ENCODE measurements at places on chromosomes 2 and 18.

DNA sequence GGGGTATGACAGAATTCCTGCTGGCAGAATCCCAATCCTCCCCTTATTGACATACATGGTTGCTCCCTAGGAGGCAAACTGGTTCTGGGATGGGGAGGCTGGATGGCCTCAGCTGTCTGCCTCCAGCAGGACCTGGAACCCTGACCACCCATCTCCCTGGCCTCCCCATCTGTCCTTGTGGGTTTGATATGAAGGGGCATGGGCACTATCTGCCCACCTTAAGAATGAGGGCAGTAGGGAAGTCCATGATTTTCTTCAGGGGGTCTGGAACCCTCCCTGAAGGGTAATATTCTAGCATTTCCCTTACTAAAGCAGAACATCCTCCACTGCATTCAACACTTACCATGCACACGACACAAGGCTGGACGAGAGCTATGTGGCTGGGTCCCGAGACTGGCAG, 113.6 kb downstream of the VAPA start:
- no peak for DNase-seq

- no peak for DNase-seq
Measured at GRCh38 chr2:42754021-42754775, 9.7 kb downstream of the OXER1 start.

DNA sequence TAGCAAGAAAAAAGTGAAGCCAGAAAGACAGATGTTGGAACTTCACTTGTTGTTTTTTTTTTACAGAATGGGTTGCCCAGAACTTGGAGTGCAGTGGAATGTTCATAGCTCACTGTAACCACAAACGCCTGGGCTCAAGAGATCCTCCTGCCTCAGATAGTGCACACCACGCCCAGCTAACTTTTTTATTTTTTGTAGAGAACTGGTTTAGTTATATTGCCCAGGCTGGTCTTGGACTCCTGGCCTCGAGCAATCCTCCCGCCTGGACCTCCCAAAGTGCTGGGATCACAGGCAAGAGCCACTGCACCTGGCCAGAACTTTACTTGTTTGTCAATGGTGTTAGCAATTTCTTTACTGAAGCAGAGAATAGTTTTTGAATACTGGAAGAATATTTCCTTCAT, 11.9 kb upstream of the ASPRV1 start:
- no peak for DNase-seq

GRCh38 chr2:168811696-168812095, 9.3 kb downstream of the NOSTRIN start:
- DNase-seq = no peak

GRCh38 chr2:176088048-176088936, 4.2 kb upstream of the HOXD13 start:
- DNase-seq = peak; percentile 53

GRCh38 chr2:225013425-225014365, 28.6 kb downstream of the DOCK10 start:
- DNase-seq = no peak

DNA sequence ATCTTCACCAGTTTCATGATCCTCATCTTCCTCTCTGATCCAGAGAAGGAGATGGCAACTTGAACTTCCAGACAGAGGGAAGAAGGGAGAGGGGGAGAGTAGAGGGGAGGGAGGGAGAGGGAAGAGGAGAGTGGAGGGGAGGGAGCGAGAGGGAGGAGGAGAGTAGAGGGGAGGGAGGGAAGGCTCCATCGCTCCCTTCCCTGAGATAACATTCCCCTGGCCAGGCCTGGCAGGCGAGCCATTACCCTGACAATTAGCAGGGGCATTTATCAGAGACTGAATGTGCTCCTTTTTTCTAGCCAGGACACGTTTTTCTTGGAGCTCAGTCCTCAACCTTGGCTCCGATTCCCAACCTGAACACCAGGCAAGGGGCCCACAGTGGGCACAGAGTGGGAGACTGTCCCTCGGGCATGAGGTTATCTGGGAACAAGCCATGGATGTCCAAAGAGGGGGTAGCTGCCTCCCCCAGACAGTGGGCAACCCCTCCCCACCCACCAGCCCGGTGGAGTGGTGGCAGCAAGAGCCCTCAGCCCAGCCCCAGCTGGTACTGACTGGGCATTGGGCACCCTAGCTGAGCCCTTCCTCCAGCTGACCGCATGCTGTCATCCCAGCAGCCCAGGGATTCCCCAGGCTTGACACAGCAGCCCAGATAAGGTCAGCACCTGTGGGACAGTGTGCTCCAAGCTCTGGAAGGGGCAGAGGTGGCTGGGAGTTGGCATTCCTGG, 81.8 kb downstream of the TNS1 start:
- DNase-seq = no peak

- no peak for DNase-seq
Measured at GRCh38 chr2:181776336-181776735, 96.0 kb upstream of the NEUROD1 start.

DNA sequence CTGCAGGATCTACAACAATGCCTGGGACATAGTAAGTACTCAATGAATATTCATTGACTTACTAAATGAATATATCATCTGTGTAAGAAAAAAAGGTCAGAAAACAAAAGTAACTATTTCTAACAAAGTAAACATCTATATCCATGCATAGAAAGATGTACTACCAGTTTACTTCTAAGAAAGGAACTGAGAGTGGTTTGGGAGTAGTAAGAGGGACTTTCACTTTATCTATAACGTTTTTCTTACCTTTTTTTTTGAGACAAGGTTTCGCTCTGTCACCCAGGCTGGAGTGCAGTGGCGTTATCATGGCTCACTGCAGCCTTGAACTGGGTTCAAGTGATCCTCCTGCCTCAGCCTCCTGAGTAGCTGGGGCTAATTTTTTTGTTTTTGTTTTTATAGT, 25.7 kb downstream of the DHX57 start:
- DNase-seq = no peak

GRCh38 chr2:137930146-137930545, 34.1 kb upstream of the HNMT start:
- DNase-seq = no peak

DNA sequence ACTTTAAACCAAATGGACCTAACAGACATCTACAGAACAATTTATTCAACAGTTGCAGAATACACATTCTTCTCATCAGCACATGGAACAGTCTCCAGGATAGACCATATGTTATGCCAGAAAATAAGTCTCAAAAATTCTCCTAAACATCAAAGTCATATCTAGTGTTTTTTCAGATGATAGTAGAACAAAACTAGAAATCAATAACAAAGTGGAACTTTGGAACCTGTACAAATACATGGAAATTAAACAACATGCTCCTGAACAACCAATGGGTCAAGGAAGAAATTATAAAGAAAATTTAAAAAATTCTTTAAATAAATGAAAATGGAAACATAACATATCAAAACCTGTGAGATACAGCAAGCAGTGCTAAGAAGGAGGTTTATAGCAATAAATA, 194.1 kb upstream of the SIX2 start:
- no peak for DNase-seq

DNA sequence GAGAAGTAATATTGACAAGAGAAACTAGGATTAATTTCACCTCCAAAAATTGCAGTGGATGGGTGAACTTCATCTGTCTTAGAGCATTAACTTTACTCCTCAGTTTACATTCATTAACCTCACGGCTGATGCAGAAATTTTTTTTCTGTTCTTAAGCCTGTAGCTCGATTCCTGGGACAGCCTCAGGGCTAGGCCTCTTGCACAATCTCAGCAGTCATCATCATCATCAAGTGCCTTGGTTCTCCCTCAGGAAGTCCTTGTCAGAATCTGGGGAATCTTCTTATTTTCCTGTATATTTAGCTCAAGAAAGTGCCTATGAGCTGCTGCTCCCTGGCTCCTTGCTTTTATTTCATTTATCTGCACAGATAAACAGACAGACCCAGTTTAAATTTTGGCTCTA, 1272.2 kb upstream of the LRRTM1 start:
- no peak for DNase-seq

GRCh38 chr2:119846021-119846420, 86.3 kb downstream of the PTPN4 start:
- DNase-seq = no peak

DNA sequence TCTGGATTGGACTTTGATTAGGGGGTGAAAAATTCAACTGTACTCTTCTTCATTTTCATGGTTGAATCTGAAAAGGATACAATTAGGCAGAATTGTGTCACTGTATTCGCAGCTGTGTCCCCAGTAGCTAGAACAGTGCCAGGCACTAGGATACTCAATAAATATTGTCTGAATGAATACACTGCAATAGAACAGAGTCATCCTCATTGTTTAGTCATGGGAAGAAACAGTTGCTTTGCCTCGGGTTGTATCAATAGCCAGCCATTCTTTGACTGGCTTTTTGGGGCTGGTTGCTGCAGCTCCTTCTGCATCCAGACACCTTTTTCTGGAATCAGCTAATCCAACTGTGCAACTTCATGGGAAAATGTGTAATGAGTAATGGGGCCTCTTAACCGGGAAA, 18.1 kb upstream of the DYNC1I2 start:
- DNase-seq = no peak
